ENCODE measurements at places on chromosomes 6 and 20.

- DNase-seq, result no peak
Observed at GRCh38 chr6:123042401-123042800, 46.4 kb downstream of the CLVS2 start.

GRCh38 chr6:139706912-139707311 is 332.5 kb upstream of the CITED2 start:
- DNase-seq, result no peak

- no peak for DNase-seq
Observed at GRCh38 chr20:51583499-51583898, 41.0 kb upstream of the NFATC2 start.

DNA sequence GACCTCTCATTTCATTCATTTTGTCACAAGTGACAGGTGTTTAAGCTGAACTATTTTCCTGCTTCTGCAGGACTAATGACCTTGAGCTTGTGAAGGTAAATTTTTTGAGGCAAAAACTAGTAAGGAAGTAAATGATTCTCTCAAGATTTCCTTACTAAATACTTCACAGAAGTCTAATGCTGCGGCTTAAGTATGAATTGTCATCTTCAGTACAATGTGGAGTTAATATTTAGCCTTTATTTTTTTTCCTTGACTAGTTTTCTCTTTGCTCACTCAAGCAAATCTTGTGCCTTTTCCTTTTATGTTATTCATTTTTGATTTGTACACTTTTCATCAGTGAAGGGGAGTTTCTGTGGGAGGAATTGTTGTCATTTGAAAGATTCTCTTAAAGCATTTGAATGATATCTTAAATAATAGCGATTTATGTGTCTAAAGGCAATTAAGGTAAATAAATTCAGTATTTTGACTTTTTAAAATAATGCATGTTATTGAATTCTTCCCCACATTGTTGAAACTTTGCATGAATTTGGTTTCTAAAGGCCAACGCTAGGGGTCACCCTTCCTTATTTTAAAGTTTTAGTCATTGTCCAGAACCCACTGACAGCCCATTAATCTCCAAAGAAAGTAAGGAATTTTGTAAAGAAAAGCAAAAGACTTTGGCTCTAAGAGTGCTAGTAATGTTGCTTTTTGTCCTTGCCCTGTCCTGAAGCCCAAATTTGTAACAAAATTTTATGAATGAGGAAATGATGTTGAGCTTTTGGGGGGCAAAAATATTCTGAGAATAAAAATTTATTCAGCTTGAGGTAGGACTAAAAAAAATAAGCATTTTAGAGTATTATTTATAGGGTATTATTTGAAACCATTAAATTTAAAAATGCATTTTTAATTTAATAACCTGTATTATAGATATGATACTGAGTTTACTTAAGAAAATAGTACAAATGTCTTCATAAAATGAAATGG is 157.4 kb upstream of the LAMA2 start:
- no peak for DNase-seq

- DNase-seq, result no peak
Observed at GRCh38 chr6:136761227-136761922, 30.9 kb downstream of the MAP3K5 start.

- no peak for DNase-seq
Observed at GRCh38 chr6:167972193-167972592, 25.3 kb upstream of the KIF25 start.

DNA sequence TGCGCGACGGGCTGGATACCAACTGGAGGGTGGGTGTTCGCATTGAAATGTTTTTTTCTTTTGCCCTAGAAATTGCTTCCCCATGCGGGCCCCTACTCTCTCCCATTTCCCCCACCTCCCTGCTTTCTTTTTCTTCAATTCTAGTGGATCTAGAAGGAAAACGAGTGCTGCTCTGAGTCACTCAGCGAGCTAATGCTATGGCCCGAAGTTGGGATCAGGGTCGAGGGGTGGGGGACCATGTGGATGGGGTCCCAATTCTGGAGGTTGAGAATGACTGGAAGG is 71.5 kb downstream of the SOX4 start:
- no peak for DNase-seq

DNA sequence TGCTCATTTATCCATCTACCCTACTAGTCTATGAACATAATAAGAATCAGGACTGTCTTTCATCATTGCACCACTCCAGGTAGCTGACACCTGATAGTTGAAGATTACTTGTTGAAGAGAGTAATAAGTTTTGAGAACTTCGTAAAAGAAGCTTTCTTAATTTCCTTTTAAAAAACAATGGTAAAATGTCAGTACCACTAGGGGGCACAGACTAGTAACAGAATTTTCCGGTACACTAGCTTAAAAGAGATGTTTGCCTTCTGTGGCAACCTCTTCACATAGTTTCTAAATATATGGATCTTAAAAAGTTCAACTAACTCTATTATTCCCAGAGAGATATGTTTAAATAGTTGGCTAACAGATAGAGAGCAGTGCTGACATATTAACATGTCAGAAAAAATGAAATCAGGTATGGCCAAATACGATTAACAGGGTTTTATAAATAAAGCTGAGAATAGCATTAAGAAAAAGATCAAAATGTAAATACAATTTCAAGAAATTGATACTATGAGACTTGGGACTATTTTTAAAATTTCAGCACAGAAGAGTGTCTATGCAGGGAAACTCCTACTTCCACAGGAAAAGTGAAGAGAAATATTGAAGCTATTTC is 5.4 kb upstream of the KCNQ5 start:
- no peak for DNase-seq

DNA sequence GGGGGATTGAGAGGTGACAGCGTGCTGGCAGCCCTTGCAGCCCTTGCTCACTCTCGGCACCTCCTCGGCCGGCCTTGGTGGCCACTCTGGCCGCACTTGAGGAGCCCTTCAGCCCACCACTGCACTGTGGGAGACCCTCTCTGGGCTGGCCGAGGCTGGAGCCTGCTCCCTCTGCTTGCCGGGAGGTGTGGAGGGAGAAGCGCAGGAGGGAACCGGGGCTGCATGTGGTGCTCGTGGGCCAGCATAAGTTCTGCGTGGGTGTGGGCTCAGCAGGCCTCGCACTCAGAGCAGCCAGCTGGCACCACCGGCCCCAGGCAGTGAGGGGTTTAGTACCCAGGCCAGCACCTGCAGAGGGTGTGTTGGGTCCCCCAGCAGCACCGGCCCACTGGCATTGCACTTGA is 912.2 kb upstream of the ADGRB3 start:
- DNase-seq, result no peak

GRCh38 chr20:33753143-33753542 is 21.3 kb downstream of the ZNF341 start:
- no peak for DNase-seq

GRCh38 chr20:57707320-57707719 is 2.5 kb downstream of the PMEPA1 start:
- DNase-seq, result no peak

DNA sequence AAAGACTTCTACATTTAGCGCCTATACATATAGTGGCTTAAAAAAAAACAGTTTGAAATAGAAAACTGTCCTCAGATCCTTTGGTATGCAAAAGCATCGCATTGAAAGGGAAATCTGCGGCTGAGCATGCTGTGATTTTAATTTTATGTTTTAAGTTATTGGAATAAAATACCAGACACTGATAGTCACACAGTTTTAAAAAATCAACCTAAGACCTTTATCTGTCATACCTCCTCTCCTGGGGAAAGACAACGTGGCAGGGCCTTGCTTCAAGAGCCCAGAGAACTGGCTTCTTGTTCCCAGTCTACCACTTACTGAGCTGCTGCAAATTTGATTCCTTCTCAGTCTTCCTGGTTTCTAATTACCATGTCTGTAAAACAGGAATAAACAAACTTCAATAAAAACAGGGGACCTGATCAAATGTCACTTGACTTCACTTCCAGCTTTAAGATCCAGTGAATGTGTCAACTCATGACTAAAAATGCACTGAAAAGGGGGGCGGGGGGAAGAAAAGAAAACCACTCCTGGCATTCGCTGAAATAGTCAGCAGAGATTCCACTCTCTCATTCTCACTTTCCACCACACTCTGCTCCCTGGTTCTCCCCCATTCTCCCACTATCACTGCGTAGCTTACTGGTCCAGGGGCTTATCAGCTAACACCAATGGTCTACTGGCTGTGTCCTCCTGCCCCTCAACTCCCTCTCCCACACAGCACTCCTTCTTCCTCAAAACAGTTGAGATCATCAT is 494.7 kb upstream of the MARCKS start:
- DNase-seq, result no peak
